ENCODE measurements at places on chromosomes 11 and 22.

- DNase-seq: no peak
Measured at GRCh38 chr11:104320097-104320496, 156.2 kb upstream of the PDGFD start.

- no peak for DNase-seq
Measured at GRCh38 chr11:61059260-61059752, 43.0 kb upstream of the CD5 start.

DNA sequence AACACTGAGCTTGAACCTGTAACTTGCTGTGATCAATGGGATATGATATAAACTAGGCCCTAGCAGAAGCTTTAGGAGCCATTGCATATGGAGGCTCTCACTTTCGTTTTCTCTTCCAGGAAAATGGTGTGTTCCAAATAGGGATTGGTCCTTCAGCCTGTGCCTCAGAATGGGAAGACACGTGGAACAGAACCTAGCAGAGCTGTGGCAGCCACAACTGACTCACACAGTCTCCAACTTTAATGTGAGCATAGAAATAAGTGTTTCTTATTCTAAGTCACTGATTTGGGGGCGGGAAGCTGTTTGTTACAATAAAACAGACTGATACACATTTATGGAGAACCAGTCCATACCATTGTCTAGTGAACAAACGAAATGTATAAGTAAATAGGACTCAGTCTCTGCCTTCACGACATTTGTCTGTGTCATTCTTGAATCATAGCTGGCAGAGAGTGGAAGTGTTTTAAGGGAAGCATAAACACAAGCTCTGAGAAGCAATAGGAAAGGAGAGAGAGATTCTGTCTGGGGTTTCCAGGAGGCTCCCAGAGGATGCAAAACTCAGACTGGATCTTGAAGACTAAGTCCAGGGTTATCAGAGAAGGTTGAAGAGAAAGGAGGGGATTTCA, 97.3 kb downstream of the GALNT18 start:
- no peak for DNase-seq

- DNase-seq: no peak
Measured at GRCh38 chr11:107864591-107864990, 6.0 kb upstream of the SLC35F2 start.

GRCh38 chr11:1447845-1448825, 38.4 kb downstream of the MOB2 start:
- DNase-seq: no peak
